Activated CD4-positive, CD25-positive, alpha-beta regulatory T cell (primary cell): ENCODE measurements at places on chromosomes 11 and 22.

GRCh38 chr11:133515107-133515506 lies 17.2 kb downstream of the OPCML start:
- DNase-seq: no peak

DNA sequence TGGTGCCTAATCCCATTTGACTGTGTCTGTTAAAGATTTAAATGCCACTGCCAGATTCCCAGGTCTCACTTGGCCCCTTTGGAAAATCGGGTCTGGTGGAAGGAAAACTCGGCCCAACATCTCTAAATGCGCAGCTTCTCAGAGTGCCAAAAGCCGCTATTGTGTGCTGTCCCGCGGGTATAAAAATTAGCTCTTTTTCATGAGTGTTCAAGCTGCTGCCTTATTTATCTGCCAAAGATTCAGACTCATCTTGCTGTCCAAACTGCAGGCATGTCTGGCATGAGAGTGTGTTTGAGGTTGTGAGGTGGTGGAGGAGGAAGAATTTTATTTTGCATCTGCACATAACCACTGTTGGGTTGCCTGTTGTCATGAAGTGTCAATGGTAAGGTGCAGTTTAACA lies 91.4 kb downstream of the NELL1 start:
- DNase-seq: no peak

- DNase-seq: no peak
Measured at GRCh38 chr11:36377759-36378564, 81.9 kb downstream of the PRR5L start.

- no peak for DNase-seq
Measured at GRCh38 chr11:31433851-31434250, 64.2 kb downstream of the DNAJC24 start.

GRCh38 chr11:119843877-119844276 lies 114.9 kb upstream of the NECTIN1 start:
- DNase-seq: no peak

DNA sequence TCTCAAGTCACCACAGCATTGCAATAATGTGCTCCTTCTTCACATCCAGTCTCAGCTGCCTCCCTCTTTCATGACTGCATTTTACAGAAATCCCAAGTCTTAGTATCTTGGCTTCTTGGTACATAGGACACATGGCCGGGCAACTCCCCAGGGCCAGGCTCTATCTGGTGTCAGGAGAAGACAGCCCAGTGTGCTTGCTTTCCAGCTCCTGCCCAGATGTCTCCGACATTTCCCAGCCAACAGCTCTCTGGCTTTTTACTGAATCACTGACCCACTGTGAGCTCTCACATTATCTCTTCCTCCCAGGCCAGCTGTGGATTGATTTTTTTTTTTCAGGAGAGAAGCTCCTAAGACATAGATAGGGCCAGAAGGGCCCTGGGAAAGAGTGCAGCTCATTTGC lies 346.0 kb upstream of the C11orf87 start:
- no peak for DNase-seq

DNA sequence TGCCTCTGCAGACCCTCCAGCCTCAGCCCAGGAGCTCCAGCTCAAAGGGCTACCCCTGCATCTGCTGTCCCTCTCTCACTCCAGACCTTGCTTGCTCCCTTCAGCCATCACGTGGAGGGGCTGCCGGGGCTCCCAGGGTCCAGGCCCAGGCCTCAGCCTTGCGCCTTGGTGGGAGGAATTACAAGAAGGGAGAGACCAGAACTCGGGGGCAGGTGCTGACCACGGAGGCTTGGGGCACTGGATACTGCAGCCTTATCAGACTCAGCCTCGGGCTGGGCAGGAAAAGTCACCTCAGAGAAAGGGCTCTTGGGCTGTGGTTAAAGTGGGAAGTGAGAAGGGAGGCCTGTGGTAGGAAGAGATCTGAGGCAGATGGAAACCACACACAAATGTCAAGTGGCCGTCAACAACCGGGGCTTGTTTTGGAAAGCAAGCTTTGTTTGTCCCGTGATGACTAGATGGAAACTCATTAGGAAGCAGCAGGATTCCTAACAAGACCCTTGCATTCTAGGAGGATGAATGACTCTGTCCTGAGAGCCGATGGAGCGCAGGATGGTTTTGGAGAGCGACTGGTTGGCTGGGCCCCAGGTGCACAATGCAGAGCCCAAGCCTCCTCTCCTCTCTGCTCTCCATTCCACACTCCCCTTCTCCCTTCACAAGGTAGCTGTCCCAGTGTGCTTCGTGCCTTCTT lies 1321.7 kb downstream of the TBC1D22A start:
- DNase-seq: no peak

DNA sequence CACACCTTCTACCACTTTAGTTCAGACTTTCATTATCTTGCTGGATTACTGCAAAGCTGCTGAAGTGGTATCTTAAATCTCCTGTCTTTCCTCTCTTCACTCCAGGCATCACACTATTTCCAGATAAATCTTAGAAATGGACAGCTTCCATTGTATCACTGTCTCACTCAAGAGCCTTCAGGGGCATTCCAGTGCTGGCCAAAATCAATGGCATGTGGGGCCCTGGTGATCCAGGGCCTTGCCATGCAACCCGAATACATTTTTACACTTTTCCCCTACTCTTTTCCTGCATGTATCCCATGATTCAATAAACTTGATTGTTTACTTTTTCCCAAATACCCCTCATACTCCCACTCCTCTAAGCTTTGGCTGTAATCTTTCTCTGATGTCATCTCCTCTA lies 39.4 kb upstream of the DEUP1 start:
- DNase-seq: no peak

DNA sequence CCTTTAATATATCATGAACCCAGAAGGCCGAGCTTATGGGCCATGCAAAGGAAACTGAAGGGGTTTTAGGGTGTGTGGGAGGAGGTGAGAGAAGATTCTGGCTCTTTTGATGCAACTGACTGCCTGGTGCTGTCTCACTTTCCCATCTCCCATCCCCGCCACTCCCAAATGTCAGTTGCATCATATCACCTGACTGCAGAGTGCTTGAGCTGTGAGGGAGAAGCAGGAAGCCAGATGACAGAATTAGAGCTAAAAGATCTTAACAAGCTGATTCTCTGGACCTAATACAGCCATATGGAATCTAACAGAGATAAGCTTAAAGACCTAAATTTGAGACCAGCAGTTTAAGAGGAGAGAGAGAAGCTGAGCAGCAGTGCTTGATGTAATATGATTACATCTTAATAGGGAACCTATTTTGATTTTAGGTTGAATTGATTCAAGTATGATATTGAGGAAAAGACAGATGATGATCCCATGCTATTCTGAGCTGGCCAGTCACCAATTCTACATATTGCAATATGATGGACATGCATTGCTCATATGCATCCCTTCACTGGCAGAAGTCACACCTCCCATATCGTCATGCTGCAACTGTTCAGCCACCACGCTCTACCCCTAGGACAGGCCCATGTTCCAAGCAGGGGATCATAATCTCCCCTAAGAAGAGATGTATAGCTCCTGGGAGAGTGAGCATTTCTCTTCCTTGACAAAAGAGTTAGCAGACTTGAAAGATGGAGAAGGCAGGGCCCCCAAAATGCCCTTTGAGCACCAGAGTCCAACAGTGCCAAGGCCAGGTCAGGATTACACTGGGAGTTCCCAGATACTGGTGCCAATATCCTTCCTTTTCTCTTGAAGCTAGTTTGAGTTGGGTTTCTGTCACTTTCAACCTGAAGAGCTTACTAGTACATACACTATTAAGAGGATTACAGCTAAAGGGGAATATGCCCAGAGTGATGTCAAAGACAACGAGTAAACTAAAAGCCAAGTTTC lies 44.9 kb downstream of the PLEKHA7 start:
- no peak for DNase-seq

DNA sequence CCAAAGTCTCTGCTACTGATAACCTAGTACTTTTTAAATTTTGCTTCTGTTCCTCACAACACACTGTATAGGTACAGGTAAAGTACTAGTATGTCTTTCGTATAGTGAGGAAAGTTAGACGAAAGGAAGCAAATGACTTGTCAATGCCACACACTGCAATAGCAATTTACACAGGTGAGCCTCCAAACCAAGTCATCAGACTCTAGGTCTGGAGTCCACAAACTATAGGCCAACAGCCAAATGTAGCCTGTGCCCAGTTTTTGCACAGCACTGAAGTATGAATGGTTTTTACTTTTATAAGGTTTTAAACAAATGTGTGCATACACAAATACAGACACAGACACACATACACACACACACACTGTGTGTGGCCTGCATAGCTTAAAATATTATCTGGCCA lies 28.1 kb downstream of the ALG8 start:
- no peak for DNase-seq

DNA sequence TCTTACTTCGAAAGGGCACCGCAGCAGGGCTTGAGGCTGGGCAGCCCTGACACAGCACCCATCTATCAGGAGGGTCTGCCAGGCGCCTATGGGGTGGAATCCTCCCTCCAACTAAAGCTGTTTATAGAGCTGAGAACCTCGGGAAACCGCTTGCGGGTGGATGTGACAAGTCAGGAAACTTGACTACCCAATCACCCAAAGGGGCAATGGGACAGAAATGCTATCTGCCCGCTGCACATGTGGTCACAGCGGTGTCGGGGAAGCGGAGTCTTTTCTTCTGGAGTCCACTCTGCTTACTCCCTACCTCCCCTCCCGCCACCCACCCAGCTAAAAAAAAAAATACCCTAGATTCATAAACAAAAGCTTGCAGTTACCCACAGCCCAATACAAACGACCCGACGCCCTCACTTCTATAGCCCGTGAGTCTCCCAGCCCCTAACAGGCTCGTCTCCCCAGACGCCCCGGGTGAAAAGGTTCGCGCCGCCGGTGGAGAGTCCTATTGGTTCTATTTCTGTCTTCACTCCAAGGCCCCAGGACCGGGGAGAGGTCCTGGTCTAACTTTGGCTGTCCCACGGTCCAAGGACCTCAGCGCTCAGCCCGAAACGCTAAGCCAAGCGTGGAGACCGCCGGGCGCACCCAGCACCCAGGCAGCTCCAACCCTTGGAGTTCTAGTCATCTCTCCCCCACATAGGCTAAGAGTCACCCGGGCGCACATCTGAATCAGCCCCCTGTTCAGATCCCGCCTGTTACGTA lies 1.4 kb downstream of the TRPC6 start:
- DNase-seq: no peak

DNA sequence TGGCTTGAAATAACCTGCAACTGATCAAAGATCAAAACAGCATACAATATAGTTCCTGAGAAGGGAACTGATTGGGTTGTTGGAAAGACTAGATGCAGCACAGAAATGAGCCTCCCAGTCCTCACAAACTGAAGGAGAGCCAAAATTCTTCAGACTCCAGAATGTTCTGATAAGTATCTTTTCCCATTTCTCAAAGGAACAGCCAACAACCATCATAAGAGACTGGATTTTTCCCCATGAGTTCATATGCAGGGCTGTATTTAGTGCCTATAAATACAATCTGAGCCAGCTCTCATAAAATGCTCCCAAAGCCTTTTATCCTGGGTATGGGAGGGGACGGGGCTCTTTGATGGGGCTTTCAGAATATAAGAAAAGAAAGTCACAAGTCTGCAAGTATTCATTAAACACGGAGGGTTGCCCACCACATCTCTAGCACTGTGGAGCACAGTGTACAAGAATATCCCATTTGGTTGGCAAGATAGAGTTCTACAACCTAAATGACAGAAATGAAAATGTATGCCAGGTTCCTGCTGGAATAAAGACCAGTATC lies 50.7 kb upstream of the LYVE1 start:
- DNase-seq: no peak

DNA sequence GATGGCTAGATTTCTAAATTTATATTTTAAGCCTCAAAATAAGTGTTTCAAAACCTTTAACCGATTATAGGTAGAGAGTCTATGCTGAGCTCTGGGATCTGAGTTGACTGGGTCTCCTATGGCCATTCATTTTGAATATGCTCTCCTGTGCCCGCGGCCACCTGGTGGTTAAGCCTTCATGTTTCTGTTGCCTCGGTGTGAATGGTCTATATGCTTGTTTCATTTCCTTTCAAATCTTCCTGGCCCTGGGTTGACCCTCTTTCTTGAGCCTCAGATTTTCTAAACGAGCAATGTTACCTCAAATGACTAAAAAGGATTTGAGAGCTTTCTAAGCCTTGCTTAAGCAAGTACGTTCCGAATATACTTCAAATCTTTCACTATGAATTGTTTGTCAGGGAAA lies 789.4 kb upstream of the KIRREL3 start:
- no peak for DNase-seq

GRCh38 chr11:131663405-131664200 lies 293.2 kb downstream of the NTM start:
- DNase-seq: no peak

DNA sequence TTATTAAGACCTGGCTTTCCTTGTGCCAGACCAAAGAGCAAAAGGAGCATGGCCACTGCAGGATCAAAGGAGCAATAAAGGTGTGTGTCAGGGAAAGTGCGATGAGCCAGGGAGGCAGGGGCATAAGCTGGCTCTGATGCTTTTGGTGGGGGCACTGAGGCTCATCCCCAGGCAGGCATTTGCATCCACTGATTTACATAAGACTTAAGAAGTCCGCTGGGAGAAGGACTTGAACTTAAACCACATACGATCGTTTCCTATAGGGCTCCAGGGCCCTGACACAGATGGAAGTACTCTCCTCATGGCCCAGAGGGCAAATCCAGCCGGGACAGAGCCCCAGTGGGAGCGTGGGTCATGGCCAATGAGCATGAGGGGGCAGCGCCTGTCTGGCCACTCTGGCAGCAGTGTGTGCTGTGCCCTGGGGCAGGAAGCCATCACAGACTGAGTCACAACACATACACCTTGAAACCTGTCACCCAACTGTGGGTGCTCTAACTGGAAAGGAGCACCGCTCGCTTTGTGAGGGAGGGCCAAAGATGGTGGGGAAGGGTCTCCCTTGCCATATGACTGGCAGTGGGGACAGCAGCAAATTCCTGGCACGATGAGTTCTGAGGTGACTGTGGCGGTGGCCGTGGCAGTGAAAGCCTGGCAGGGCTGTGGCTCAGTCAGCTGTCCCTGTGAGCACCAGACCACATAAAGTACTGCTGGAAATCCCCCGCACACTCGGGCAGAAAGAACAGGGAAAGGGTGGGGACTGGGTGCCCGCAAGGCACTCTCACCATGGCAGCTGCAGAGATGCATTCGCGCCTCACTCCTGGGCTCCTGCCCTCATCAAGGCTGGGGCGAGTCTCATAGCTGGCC lies 79.4 kb upstream of the LMO1 start:
- no peak for DNase-seq

DNA sequence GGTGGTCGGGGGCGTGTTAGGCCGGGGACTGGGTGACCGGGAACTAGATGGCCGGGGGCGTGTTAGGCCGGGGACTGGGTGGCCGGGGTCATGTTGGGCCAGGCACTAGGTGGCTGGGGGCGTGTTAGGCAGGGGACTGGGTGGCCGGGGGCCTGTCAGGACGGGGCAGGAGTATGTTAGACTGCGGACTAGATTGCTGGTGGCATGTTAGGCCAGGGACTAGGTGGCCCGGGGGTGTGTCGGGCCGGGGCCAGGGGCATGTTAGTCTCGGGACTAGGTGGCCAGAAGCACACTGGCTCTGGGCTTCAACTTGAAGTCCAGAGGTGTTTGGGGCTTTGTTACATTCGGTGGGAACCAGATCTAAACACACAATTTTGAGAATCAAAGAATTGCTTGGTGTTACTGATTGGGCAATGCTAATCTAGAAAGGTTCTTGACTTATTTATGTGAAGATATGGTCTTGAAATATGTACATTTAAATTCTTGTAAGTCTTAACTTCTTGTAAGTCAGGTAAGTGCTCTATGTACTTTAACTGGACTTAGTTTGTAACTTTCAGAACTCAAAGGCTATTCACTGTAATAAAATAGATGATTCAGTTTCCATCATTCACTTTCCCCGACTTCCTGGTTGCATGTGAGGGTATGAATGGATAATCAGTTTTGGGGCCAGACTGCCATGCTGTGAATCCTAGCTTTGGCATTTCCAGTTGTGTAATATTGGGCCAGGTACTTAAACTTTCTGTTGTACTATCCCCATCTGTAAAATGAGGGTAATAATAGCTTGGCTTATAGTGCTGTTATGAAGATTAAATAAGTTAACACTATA lies 1.1 kb downstream of the EXT2 start:
- no peak for DNase-seq
